ENCODE measurements at places on chromosomes 2 and 18.

GRCh38 chr2:180101846-180102245 is 94.7 kb upstream of the CWC22 start:
- no peak for DNase-seq

GRCh38 chr2:231701456-231702373 is 6.6 kb upstream of the PTMA start:
- DNase-seq = no peak

- no peak for DNase-seq
These were observed 264.0 kb upstream of the CHST9 start for GRCh38 chr18:27449104-27449503.

GRCh38 chr2:196263181-196263747 is 91.9 kb upstream of the STK17B start:
- DNase-seq = no peak

GRCh38 chr2:127637725-127638252 is 8.2 kb upstream of the GPR17 start:
- no peak for DNase-seq

DNA sequence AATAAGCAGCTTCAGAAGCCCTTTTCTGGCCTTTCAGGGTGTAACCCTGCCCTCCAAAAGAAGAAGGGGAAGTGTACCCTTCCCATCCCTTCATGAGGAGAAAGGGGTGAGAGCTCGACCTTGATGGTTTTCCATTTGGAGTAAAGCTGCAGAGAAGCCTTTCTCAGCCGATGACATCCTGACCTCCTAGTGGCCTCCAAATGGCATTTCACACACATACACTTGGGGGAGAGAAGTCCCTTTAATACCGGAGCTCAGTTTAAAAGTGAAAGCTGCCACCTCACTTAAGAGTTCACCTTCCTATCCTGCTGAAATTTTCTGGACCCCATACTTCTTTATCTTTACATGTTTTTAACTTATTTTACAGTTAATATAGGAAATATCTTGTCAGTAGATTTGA is 716.7 kb downstream of the DCDC2C start:
- no peak for DNase-seq

GRCh38 chr2:36235882-36236281 is 119.7 kb upstream of the CRIM1 start:
- DNase-seq = no peak

- DNase-seq = no peak
These were observed 100.4 kb upstream of the ZBTB14 start for GRCh38 chr18:5395860-5396448.

- no peak for DNase-seq
These were observed 2.4 kb downstream of the CWC22 start for GRCh38 chr2:180004731-180005130.

DNA sequence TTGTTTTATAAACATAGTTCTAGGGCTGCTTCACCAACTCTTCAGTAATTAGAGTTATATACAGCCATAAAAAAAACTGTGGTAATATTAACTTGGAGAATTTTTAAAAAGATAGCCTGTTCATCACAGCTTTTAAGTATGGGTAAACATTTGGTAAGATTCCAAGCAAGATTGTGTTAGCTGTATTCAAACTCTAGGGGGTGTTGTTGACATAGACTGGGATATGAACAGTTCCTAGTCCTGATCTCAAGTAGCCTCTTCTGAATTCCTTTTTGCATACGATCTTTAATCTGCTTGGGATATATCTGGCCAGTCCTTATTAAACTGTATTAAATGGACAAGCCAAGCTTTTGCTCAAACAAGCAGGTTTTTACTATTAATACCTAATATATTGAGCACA is 13.4 kb downstream of the NOP58 start:
- no peak for DNase-seq

- no peak for DNase-seq
These were observed 412.1 kb upstream of the TRIB2 start for GRCh38 chr2:12304564-12305171.

GRCh38 chr18:8610459-8610851 is 1.2 kb downstream of the RAB12 start:
- DNase-seq = no peak

GRCh38 chr2:206989311-206989710 is 50.0 kb downstream of the CPO start:
- DNase-seq = no peak

GRCh38 chr2:71800106-71800809 is 346.9 kb downstream of the DYSF start:
- DNase-seq = no peak

- DNase-seq = no peak
These were observed 647.6 kb upstream of the PKDCC start for GRCh38 chr2:41400088-41400665.

Data from stimulated activated CD8-positive, alpha-beta memory T cell treated with anti-CD3 and anti-CD28 coated beads, Interleukin-2, amount 100 ng/mL, for 1 hour (primary cell).